T-helper 9 cell (primary cell): ENCODE measurements at places on chromosomes 13 and 19.

GRCh38 chr13:99085139-99085807 is 107.4 kb upstream of the DOCK9 start:
- peak; percentile 30 for DNase-seq

GRCh38 chr19:4083677-4084546 is 17.2 kb upstream of the ZBTB7A start:
- no peak for DNase-seq

DNA sequence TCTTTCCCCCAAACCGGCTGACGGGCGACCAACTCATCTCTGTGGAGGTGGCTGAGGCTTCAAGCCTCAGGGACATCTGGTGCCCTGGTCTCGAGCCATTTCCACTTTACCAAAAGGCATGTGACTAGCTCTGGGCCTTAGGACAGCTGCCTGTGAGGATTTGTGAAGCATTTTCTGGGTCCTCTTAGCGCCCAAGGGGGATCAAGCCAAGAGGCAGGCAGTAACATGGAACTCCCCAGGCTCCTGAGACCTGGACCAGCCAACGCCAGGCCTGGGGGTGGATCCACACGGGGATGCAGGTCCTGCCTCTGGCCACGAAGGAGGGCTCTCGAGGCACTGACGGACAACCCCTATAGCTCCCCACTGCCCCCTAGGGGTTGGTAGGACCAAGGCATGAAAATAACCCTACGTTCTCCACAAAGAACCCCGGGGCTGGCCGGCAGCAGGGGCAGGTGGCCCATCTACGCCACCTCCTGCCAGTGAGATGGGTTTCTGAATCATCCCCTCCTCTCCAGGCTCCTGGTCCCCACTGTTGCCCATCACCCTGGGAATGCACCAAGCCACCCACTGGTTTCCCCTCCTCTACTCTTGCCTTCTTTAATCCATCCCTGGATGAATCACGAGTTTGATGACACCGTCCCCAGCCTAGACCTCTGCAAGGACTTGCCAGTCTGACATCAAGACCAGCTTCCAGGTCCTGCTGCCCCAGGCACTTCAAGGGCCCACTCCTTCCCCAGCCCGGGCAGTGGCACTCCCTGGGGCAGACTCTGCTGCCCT is 7.0 kb upstream of the MYDGF start:
- DNase-seq: no peak

GRCh38 chr19:3671680-3672574 is 28.3 kb downstream of the PIP5K1C start:
- DNase-seq: no peak

GRCh38 chr13:75480671-75481175 is 1.2 kb downstream of the TBC1D4 start:
- DNase-seq: no peak

- no peak for DNase-seq
Measured at GRCh38 chr13:35954207-35954560, 177.0 kb downstream of the DCLK1 start.

DNA sequence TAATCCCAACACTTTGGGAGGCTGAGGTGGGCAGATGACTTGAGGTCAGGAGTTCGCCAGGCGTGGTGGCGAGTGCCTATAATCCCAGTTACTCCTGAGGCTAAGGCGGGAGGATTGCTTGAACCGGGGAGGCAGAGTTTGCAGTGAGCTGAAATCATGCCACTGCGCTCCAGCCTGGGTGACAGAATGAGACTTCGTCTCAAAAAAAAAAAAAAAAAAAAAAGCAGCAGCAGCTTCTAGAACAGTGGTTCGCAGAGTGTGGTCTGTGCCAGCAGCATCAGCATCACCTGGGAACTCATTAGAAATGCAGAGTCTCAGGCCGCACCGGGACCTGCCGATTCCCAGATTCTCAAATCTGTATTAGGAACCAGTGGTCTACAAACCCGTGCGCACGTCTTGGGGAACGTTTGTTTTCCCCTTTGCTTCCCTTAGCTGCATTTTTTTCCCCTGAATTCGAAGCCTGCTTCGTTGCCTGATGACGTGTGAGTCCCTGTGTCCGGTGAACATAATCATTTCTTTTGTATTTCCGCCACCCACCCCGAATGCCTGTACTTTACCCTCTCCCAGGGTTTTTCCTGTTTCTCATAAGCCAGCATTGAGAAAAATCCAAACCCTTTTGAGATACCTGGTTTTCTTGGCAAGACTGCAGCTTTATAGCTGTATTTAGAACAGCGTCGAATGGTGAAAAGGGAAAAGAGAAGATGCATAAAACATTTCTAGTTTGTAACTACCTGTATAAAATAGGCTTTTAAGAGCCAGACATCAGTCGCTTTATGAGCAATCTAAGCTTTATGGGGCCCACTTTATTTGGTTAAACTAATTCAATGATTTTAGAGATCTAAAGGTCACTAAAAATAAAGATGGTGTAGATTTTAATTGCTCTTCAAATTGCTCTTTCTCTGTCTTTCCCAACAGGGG is 49.8 kb downstream of the BICRA start:
- DNase-seq: no peak

DNA sequence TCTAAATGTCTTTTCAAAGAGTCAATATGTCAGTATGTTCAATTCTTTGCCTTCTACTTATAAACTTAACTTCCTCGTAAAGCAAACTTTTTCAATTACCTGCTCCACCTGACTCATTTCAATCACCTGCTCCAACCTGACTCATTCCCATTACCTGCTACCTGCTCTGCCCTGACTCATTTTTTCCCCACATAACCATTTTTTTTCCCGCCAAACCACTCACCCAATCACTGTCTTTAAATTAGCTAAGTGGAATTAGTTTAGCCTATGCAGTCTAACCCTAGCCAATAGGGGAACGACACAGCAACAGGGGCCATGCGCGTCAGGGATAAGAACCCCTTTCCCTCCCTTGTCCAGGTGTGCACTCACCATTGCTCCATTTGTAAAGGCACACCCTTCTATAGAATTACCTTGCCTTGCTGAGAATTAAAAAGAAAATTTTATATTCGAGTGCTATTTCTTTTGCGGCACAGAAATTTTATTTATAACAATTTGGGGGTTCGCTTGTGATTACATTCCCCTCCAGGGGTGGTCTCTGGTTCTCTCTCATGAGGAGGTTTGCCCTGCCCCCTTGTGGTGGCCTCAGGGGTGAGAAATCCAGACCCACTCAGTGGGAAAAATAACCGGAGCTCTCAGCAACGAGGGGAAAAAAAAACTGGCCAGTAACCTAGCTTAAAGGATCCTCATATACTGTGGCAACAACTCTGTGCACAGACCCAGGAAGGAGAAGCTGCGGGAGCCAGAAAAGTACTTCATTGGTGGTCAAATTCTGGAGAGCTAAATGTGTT is 193.1 kb downstream of the ZNF486 start:
- no peak for DNase-seq

- no peak for DNase-seq
Measured at GRCh38 chr13:88526186-88526852, 855.1 kb downstream of the SLITRK5 start.

GRCh38 chr13:19069684-19070397 is 111.8 kb downstream of the TUBA3C start:
- no peak for DNase-seq

- no peak for DNase-seq
Measured at GRCh38 chr19:38145623-38146022, 78.4 kb downstream of the DPF1 start.

DNA sequence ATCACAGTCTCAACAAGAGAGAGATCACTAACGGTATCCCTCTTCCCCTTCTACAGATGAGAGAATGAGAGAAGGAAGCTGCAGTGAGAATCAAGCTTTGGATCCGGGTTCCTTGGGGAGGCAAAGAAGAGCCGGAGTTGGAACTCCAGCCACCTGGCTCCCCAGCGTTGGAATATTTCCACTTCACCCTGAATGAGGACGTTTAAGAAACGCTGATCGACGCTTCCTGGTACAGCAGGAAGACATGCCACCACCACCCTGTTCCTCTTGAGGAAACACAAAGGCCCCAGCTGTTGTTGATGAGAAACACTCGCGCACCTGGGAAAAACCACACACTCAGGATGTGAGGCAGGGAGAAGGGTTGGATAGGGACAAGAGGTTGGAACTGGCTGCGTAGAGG is 11.3 kb upstream of the CACNG8 start:
- no peak for DNase-seq

GRCh38 chr13:47932950-47933923 is 67.8 kb downstream of the SUCLA2 start:
- DNase-seq: no peak
